ENCODE measurements at places on chromosomes 12 and 14.

DNA sequence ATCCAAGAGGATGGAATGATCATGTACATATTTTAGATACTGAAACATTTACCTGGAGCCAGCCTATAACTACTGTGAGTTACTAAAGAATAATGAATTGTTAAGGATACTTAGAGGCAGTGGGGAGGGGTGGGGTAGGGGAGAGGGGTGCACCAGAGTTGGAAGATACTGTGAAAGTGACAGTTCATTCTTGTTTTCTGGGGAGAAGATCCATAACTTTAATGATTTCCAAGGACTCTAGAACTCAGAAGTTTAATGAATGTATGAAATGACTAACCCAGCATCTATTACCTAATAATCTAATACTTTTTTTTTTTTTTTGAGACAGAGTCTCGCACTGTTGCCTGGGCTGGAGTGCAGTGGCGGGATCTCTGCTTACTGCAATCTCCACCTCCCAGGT lies 10.5 kb downstream of the KLHDC2 start:
- H3K27ac ChIP-seq, result no peak overlapping the region
- peaks cover 11% of the 10 kb centered on the region for H3K4me1 ChIP-seq
- DNase-seq, result no peak
- no peak overlapping the region for H3K4me3 ChIP-seq
- H3K27me3 ChIP-seq, result no peaks in the 10 kb centered on the region
- peaks cover 55% of the 10 kb centered on the region for H3K36me3 ChIP-seq

GRCh38 chr12:13981296-13981962 lies at the start of gene GRIN2B:
Gene GRIN2B, minus strand, starts transcription at chr12:13981602. Its CDS starts 115,394 bp downstream, at chr12:13866208.
- DNase-seq, result no peak
- H3K36me3 ChIP-seq, result no peaks in the 10 kb centered on the region
- H3K4me3 ChIP-seq, result no peak within 1 kb of the TSS

DNA sequence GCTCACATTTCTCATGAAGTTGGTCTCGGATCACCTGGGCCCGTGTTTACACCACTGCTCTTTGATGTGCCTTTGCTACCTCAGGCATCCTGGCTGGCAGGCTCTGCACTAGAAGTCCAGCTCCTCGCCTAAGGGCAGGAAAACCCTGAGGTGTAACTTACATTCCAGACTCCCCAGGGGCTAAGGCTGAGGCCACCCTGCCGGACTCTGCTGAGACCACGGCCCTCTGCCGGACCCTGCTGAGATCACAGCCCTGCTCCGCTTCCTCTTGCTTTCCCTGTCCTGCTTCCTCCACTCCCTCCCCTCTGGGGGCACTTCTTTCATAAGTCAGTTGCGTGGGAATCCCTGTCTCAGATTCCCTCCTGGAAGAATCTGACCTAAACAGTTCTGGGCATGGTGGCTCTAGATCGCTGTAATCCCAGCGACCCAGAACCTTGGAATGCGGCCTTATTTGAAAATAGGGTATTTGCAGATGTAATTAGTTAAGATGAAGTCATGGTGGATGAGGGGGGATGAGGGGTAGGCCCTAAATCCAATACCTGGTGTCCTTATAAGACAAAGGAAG lies 17.2 kb downstream of the RILPL1 start:
- H3K4me3 ChIP-seq, result no peak overlapping the region
- H3K4me1 ChIP-seq, result no peaks in the 10 kb centered on the region
- H3K27ac ChIP-seq, result no peak overlapping the region
- DNase-seq, result no peak

DNA sequence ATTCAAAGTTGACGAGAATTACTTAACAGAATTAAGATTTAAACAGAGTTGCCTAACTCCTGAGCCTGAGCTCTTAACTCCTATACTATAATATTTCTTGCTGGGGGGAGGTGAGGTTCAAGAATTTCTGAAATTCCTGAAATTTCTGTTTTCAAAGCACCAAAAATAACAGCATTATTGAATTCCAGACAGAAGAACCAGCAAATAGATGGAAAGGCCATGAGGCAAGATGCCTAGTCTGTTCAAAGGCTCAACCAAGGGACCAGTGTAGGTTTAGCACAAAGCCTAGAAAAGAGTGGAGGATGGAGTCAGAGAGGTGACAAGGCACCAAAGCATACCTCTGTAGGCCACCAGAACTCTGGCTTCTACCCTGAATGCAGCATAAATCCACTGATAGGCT lies 76.4 kb downstream of the PPP1R12A start:
- H3K27ac ChIP-seq, result no peak overlapping the region
- H3K27me3 ChIP-seq, result no peaks in the 10 kb centered on the region
- no peak overlapping the region for H3K4me3 ChIP-seq
- H3K36me3 ChIP-seq, result peaks cover 45% of the 10 kb centered on the region
- H3K4me1 ChIP-seq, result peaks cover 5% of the 10 kb centered on the region

GRCh38 chr12:75684678-75685616 lies 173.5 kb upstream of the KRR1 start:
- no peak for DNase-seq
- H3K27me3 ChIP-seq, result no peaks in the 10 kb centered on the region
- H3K27ac ChIP-seq, result no peak overlapping the region
- H3K36me3 ChIP-seq, result no peaks in the 10 kb centered on the region
- H3K4me3 ChIP-seq, result no peak overlapping the region

Data from activated CD4-positive, alpha-beta T cell treated with anti-CD3 and anti-CD28 coated beads, Interleukin-2, amount 10 ng/mL, durations not matched to agents 7 days and 5 days (primary cell).